Left colon (tissue), 2 donors: ENCODE measurements at places on chromosomes 7 and 10.

- DNase-seq = no peak
Observed at GRCh38 chr10:118799777-118800176, 45.0 kb upstream of the CACUL1 start.

- DNase-seq = no peak
Observed at GRCh38 chr10:130378556-130379400, 242.6 kb downstream of the GLRX3 start.

GRCh38 chr7:27997188-27997707 is 183.3 kb downstream of the JAZF1 start:
- DNase-seq = no peak

DNA sequence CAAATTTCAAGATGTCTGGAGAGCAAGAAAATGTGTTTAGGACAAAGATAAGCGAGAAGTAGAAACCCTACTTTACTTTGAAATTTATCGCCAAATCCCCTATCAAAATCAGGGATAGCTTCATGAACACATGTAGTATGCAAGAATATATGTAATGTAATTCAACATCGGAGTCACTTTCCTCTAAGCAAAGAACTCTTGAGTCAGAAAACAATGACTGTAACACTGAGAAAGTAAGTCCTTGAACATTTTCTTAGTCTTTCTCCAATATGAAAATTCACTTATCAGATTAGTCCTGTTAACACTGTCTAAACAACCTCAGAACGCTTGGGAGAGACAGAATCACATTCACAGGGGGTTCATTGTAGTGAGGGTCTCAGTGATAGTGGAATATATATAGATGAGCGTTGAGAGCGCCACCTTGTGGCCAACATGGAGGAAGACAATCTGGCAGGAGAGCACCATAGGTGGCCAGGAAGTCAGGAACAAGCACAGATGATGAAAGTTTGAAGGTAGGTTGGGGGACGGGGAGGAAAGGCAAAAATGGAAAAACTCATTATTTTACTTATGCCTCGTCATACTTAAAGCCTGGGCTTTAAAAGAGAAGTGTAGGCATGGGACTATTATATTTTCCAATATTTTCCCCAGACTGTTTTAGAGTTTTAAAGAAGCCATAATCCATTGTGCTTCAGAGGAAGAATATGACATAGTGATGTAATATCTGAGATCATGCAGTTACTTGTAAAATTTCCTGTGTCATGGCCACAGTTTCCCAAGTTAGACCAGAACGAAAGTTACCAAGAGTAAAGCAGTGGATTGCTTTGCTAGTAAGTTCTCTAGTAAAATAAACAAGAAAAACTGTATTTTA is 115.5 kb upstream of the GNAI1 start:
- DNase-seq = peak; percentile 21

GRCh38 chr10:61900829-61901792 is at the start of gene ARID5B:
Gene ARID5B (plus strand): TSS chr10:61901699. CDS start chr10:61901710, 11 bp downstream.
- peak; percentile 75 for DNase-seq

- no peak for DNase-seq
Observed at GRCh38 chr10:78889536-78890063, 179.2 kb upstream of the ZMIZ1 start.

DNA sequence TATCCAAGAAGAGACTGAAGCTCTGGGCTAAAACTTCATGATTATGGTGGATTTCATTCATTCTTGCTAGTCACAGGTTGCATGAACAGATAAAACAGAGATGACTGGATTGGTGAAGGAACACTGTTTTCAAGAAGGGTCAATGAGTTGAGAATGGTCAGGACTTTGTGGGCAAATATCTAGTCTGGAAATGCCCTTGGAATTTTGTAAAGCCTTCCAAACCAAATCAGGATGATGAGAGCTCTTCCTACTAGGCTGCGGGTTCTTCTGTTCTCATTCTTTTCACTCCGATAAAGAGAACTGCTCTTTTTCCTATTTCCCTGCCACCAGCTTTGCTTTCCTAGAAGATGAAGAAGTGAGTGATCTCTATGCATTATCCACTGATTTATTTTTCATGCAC is 171.4 kb downstream of the ARID5B start:
- no peak for DNase-seq

DNA sequence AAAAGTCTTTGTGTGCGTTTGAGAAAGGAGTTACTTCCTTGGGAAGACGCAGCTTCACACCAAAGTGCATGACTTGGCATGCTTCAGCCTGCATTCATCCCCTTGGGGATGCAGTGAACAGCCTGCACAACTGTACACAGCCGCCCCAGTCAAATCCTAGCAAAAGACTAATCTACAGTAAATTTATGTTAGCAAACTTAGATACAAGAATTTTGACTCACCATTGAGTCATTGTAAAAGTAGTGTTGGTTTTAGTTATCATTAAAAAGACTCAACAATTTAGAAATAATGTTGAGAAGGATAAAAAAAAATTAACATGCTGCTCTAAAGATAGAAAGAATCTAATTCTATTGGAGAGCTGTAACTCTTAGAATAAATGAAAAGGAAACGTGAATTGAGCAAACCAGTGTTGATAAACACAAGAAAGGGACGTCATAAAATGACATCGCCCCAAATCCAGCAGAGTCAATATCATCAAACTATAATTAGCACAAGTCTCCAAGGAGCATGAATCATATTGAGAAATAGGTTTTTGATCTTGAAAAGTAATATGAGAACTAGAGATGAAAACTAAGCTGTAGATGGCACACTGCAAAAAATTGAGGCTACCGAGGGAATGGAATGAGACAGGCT is 11.9 kb upstream of the OPTN start:
- no peak for DNase-seq

DNA sequence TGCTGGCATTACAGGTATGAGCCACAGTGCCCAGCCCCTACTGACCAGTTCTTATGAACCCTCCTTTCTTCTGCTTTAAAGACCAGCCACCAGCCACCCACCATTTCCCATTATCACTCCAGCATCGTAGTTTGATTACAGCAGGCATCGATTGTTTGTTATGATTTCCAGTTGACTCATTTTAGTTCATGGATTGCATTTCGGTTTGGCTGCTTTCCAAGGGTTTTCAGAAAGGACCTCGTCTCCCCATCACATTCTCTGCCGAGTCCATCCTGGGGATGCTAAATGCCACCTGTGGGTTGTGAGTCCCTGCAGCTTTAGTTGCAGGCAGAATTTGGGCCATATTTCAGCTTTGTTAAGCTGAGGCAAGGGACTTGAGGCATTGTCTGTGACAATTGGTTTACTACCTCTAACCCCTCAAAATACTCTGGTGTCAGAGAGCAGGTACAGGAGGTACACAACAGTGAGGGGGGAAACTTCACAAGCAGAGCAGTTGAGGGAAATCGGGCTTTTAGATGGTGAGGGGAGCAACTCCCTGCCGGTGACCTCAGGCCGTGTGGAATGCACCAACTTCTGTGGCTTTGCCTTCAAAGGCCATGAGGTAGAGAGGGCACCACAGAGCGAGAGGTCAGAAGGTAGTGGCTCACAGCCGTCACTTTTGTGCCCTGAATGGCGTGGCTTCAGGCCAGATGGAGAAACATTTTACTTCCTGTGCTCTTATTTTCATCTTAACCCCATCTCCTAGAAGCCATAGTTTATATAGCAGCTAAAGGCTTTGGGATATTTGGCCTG is 203.8 kb downstream of the CCDC3 start:
- no peak for DNase-seq

- no peak for DNase-seq
Observed at GRCh38 chr7:423312-424260, 96.1 kb downstream of the PDGFA start.

GRCh38 chr7:33831389-33832141 is 73.8 kb upstream of the BMPER start:
- peak; percentile 12 for DNase-seq

GRCh38 chr7:120588416-120588815 is 269.5 kb downstream of the TSPAN12 start:
- no peak for DNase-seq

DNA sequence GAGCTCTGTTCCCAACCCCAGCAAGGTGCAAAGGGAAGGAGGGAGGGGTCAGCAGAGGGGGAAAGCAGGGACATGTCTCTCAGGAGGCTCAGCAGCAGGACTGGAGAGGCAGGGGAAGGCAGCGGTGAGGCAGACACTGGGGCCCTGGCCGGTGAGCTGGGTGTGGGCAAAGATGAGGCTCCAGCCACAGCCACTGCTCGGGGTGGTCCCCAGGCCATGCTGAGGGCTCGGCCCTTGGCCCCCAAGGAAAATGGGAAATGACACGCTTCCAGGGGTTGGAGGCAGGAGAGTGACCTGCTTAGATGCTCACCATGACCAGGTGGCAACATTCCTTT is 35.4 kb upstream of the CHST15 start:
- DNase-seq = no peak

GRCh38 chr10:79331226-79331625 is 16.0 kb upstream of the PPIF start:
- DNase-seq = no peak

DNA sequence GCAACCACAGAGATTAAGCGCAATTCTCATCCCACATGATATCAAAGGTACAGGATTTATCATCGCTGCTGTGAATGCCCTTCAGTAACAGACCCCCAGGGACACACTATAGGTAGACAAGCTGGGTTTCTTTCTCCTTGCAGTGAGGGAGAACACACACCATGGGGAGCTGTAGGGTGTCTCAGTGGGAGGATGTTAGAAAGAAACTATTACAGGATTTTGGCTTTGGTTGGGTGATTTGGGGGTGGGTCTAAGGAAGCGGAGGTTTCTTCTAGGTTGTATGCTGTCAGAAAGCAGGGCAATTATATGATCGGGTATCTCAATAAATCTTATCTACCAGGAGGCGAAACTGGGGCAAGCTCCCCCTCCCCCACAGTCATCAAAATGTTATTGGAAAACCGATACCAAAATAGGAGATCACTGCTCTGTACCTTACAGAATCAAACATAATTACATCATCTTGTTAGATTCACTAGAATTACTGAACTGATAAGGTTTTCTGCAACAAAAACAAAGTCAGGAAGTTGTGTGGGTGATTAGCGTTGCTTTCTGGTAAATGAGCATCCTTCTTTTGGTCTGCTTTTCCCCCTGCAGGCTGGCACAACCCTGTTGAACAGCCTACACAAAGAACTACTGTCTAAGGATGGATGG is 209.7 kb downstream of the TEX36 start:
- DNase-seq = no peak

GRCh38 chr7:44867073-44867995 is 18.0 kb downstream of the PURB start:
- no peak for DNase-seq

- no peak for DNase-seq
Observed at GRCh38 chr7:141097430-141097829, 23.6 kb downstream of the TMEM178B start.

DNA sequence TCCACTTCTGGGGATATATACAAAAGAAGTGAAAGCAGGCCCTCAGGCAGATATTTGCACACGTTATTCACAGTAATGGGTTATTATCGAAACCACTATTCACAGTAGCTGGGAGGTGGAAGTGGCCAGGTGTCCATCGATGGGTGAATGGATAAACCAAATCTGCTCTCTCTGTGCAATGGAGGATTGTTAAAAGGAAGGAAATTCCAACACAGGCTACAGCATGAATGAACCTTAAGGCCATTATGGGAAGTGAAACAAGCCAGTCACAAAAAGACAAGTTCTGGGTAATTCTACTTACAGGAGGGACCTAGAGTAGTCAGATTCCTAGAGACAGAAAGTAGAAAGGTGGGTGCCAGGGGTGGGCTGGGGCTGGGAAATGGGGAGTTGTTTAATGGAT is 48.5 kb upstream of the BHLHA15 start:
- DNase-seq = no peak

DNA sequence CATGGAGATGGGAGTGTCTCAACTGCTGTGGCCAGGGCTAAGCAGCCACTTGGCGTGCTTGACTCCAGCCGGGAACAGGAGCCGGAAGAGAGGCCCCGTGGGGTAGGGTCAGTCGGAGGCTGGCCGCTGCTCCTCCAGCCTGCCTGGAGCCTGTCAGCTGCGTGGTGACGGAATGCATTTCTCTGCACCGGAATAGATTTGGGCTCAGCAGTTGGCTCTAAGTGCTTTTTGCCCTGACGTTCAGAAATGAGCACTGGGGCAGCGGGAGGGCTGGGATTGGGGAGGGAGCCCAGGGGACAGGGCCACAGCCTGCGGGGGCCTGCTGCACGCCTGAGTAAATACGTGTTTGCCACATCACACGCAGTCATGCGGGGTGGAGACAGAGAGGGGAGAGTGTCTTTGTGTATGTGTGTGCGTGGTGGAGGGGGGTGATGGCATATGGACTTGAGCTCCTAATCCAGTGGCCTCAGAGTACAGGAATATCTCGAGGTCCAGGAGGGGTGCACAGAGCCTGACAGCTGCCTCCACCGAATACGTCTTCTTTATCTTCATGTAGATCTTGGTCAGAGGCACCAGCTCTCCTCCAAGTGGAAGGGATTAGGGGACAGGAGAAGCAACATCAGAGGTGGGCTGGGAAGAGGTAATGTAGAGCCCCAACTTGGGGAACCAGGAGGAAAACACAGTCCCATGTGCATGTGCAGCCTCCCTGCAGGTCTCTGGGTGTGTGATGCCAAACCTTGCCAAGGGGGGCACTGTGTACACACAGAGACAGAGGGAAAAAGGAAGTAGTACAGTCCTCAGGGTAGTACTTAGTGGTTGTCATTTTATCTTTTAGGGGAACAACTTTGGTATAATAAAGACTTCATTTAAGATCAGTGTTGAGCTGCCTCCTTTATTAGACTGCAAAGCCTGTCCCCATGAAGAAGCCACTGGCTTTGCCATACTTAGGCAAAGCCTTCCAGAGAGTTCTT is 151.4 kb downstream of the CDH23 start:
- no peak for DNase-seq

- no peak for DNase-seq
Observed at GRCh38 chr7:132321387-132321786, 254.9 kb downstream of the PLXNA4 start.

GRCh38 chr7:41730161-41730560 is 27.3 kb upstream of the INHBA start:
- DNase-seq = no peak

DNA sequence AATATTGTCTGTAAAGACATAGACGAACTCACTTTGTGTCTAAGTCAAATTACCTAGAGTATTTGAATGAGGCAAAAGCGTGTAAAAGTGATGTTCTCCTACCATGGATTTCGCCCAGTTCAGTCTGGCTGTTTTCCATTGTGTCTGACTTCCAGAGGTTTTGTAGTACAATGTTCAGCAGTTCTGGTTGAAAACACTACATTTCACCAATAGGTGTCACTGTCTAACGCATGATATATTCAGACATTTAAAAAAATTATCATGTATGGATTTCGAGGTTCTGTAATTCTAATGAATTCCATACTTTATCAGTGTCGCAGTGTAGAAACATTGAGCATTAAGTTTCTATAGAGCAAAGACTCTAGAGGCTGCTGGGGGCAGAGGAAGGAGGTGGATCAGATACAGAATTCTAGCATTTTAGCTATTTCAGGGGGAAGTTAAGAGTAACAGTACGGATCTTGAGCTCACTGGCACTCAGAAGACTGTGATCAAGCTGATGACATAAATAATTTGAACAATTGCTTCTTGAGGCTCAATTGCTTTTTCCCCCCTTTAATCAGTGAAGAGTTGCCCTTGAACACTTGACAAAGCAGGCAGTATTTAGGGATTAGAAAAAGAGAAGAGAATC is 196.9 kb upstream of the RHOBTB1 start:
- no peak for DNase-seq

DNA sequence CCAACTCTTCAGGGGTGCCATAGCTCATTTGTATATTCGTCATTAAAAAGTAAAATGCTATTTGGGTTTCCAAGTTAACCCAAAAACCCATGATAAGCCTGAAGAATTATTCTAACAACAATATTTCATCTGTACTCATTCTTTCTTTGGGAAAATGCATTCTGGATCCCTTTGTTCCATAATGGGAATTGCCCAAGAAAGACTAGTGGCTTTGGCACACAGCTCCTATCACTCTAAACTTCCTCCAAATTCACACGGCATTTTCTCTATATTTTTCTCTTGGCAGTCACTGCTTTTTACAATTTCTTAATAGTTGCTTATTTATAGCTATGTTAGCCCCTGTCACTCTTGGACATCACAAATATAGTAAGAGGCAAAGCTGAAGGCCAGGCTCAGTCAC is 29.1 kb downstream of the CHCHD3 start:
- no peak for DNase-seq
